ENCODE measurements at places on chromosomes 13 and 19. TPM values are rescaled to one million over a fixed set of nuclear protein-coding genes. Genes with fewer than 3 reads are reported as not detected.

The ZNF568 gene
- total RNA-seq: 11.5 TPM

The CGB2 gene
- not detected for total RNA-seq

The PSG6 gene
- not detected for total RNA-seq

The CEBPA gene
- 6.2 TPM for total RNA-seq

- no peaks in the 10 kb centered on the region for H3K27me3 ChIP-seq
- no peak for DNase-seq
- no peak overlapping the region for H3K27ac ChIP-seq
These were observed 62.4 kb downstream of the AKAP11 start for GRCh38 chr13:42334329-42334706.

DNA sequence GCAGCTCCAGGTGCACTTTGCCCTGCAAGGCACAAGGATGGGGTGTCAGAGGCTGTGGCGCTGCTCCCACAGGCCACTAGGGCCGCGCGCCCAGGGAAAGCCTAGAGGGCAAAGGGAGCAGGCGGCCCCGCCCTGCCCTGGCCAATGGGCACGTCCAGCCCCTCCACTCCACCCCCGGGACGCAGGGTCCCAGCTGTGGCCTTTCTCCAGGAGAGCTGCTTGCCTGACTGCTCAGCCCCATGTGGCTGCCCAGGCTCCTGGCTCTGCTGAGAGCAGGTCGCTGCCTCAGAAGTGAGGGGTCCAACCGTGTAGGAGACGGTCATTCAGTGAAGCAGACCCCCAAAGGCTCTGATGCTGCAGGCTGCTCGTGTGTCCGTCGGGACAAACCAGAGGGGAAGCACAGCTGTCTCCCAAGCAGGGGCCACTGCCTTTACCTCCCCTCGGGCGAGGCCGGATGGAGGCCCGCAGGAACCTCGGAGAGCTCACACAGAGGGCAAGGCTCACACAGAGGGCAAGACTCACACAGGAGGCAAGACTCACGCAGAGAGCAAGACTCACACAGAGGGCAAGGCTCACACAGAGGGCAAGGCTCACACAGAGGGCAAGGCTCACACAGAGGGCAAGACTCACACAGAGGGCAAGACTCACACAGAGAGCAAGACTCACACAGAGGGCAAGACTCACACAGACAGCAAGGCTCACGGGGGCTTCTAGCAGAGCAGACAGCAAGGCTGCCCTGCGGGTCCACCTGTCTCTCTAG lies 56.2 kb upstream of the C13orf46 start:
- no peaks in the 10 kb centered on the region for H3K27me3 ChIP-seq
- no peak overlapping the region for H3K4me3 ChIP-seq
- H3K36me3 ChIP-seq: no peaks in the 10 kb centered on the region
- no peak overlapping the region for H3K27ac ChIP-seq

DNA sequence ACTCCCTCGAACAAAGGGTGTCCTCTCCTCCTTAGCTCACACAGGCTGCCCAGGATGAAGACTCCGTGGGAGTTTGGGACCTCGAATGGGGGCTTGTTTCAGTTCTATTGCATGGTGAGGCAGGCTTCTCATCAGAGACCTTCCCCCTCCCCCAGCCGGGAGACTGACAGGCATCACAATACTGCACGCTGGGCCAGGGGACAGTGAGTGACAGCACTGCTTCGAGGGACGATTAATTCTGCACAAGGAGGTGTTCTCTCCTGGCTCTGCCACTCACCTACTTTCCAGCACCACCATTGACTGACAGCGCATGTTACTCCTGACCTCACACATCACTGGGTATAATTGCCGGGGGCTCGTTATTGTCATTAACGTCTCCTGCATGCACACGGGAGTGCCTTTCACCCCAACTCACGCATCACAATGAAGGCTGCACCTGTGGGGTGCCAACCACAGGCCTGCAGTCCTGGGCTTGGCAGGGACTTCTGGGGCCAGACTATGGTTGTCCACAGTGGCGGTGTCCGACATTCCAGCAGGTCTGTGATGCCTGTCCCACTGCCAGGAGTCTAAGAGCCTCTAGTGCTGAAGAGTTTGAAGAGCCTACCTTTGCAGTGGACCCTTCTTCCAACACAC lies 412.2 kb upstream of the TSHZ3 start:
- no peaks in the 10 kb centered on the region for H3K27me3 ChIP-seq
- no peaks in the 10 kb centered on the region for H3K4me1 ChIP-seq
- H3K27ac ChIP-seq: no peak overlapping the region
- no peak overlapping the region for H3K4me3 ChIP-seq

DNA sequence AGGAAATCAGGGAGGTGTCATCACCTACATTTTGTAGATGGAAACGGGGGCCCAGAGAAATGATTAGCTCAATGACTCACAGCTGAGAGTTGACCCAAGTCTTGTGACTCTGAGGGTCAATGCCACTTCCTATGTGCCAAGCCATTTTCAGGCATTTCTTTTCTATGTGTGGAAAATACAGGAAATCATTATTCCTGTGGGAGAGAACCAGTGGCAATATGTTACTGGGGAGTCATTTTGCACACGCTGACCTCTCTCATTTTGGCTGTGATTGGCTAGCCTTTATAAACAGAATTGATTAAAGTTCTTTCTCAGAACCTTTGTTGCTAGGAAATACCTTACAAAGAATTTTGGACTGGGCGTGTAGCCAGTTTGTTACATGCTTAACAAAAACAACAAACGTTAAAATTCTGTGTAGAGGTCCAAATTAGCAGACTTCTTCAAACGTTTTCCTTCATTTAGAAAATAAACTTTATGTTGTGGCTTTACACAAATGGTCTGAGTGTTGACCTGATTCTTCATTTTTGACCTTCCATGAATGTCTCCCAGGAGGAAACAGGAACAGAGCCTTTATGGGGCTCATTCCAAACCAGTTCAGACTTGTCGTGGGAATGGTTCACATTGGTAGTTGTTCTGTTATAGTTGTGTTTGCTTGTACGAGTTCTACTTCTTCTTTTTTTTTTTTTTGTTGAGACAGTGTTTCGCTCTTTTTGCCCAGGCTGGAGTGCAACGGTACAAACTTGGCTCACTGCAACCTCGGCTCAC lies 11.4 kb downstream of the PCCA start:
- no peaks in the 10 kb centered on the region for H3K4me1 ChIP-seq
- H3K27me3 ChIP-seq: no peaks in the 10 kb centered on the region
- H3K27ac ChIP-seq: no peak overlapping the region
- H3K36me3 ChIP-seq: peaks cover 2% of the 10 kb centered on the region
- no peak overlapping the region for H3K4me3 ChIP-seq

- no peak overlapping the region for H3K4me3 ChIP-seq
- H3K36me3 ChIP-seq: no peaks in the 10 kb centered on the region
- no peak for DNase-seq
- no peaks in the 10 kb centered on the region for H3K27me3 ChIP-seq
- H3K27ac ChIP-seq: no peak overlapping the region
- H3K4me1 ChIP-seq: no peaks in the 10 kb centered on the region
These were observed 420.4 kb upstream of the GPC6 start for GRCh38 chr13:92806215-92806614.

Measured in cardiac muscle cell (in vitro differentiated cells and primary cell).